ENCODE measurements at places on chromosomes 3 and 15.

GRCh38 chr3:127455541-127456450 lies 134.7 kb downstream of the TPRA1 start:
- peak; percentile 80 for DNase-seq

GRCh38 chr15:75532413-75533250 lies 46.5 kb downstream of the PTPN9 start:
- peak; percentile 54 for DNase-seq

GRCh38 chr3:171284308-171285075 lies 175.7 kb downstream of the TNIK start:
- DNase-seq, result no peak

DNA sequence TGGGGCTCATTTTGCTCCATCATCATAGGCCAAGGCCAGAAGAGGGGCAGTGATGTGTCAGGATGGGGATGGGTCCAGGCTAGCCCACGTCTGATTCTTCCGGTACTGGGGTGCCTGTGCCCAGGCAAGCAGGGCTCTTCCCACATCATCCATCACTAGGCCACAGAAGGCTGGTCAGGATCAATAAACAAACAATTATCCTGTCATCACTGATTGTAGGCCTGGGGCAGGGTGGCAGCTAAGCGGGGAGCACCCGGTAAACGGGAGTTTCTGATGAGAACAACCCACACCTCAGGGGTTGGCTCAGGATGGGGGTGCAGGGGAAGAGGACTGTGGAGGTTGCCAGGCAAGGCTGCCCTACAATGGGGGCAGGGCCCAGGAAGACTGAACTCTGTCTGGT lies 18.1 kb upstream of the CACNA2D2 start:
- DNase-seq, result no peak

DNA sequence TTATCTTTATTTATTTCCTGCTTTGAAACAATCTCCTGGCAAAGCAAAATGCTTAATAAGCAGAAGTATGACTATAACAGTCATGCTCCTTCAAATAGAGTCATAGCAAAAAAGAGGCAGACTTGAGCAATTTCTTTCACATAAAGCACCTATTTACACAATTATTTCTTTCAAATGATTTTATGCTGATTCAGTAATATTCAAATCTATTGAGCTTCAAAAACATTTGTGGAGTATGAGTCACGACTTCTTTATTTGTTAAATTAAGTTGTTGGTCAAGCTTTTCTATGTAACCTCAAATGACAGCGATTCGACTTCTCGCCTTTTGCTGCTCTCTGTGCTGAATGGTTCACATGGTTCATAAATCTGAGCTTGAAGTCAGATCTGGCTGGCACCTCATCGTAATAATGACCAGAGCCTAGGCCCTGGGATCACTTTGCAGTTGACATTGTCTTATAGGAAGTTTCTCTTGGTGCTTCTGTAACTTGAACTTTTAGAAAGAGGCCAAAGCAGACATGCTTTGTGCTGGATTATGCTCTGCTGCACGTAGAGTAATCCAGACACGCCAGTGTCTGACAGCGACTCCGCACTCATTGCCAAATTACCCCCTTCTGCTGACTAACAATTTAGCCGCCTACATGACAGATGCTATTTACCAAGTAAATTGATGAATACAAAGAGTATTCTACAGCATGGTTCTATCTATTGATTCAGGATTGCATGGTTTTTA lies 139.0 kb downstream of the MCTP2 start:
- DNase-seq, result no peak

- DNase-seq, result peak; percentile 19
Observed at GRCh38 chr3:13114811-13115575, 41.8 kb upstream of the IQSEC1 start.

GRCh38 chr3:151316267-151316991 lies at the start of gene GPR87:
GPR87 (minus strand) TSS chr3:151316820; CDS start chr3:151300100, 16,720 bp downstream.
- DNase-seq, result no peak

- peak; percentile 36 for DNase-seq
Observed at GRCh38 chr3:184907681-184908649, 96.0 kb downstream of the VPS8 start.

- peak; percentile 65 for DNase-seq
Observed at GRCh38 chr3:128488991-128489673, 3.9 kb downstream of the GATA2 start.

DNA sequence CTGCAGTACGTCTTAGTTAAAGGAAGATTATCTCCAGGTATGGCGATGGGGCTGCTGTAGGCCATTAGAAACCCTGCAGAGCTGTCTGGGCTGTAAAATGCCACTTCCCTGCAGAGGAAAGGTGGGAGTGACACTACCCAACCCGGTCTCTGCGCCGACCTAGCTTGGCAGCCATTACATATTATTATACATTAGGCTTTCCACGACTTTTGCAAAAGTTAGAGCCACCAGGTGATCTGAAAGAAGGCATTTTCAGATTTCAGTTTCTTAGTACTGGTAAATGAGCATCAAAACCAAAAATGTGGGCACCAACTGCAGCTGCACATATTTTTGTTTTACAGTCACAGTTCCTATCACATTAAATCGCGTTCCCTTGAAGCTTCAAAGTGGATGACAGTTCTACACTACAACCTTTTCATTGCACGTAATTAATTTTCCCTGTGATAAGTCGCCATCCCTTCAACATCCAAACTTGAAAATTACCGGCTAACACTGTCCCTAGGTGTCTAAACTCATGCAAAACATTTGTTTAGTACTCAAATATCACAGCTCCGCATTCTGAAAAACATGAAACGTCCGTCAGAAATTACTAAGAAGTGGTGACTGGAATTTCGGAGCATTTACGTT lies 81.4 kb upstream of the CHD2 start:
- DNase-seq, result no peak

DNA sequence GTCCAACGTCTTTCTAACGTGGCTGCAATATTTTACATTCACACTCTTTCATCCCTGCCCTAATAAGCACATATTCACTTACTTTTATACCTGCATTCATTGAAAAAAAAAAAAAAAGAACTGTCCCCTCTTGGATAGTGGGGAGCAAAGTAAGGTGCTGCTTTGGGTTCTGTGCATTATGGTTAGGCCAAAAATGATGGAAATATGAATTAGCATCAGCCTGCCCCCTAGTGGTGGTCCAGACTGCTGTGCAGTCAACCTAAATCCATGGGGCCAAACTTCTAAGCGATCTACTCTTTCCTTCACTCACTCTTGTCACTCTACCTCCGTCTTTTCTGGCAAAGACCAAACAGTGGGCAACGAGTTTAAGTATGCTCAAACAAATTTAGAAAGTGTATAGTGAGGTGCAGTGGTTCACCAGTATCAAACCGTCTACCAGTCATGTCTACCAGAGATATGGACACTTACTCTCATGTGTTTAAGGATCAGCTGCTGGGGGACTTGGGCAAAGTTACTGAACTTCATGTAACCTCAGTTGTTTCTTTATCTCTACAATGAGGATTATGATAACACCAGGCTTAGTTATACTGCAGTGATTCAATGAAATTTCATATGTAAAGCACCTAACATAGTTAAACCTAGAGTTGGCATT lies 61.5 kb upstream of the GRM7 start:
- peak; percentile 29 for DNase-seq

GRCh38 chr3:155512175-155512866 lies 218.8 kb upstream of the STRIT1 start:
- no peak for DNase-seq

DNA sequence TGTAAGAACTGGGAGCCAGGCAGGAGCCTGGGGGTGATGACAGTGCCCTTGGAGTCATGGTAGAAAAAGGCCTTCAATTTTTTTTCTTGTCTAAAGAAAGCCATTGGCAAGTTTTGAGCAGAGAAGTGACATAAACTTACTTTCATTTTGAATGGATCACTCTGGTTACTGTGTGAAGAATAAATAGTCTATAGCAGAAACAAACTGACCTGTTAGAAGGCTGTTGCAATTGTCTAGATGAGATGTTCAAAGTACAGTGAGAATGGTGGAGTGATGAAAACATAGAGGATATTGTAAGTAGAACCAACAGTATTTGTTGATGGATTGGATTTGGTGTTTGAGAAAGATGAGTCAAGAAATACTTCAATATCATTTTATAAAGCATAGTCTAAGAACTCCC lies 439.9 kb downstream of the TBL1XR1 start:
- no peak for DNase-seq

DNA sequence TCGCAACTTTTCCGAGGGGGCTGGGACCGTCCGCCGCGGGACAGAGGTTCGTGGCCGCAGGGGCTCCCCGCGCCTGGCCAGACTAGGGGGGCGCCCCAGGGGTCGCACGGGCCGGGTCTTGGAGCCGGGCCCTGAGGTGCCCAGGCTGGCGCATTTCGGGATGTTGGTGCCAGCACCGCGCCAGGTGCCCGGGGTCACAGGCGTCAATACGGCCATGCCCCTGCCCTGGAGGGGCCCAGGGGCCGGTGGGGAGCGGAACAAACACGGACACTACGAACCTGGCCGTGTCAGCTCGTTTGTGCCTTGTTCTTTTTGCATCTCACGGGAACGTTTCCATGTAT lies 366 bp downstream of the TM6SF1 start:
- peak; percentile 30 for DNase-seq

DNA sequence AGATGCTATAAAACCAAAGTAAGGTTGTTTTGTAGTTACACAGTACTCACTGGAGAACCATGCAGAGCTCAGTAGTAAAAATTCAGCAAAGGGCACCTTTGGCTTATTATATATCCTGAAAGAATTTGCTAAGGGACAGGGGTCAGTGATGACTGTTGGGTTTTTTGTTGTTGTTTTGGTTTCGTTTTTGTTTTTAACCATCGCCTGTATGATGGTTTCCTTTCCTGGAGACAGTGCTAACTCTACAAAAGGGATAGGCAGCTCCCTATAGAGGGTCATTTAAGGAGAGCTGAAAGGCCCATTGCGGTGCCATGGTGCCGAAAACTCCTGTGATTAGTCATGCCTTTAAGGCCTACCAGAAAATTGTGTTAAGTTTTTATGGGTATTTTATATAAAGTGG lies 118.2 kb upstream of the GOLIM4 start:
- no peak for DNase-seq

GRCh38 chr3:71066849-71067261 lies 516.7 kb downstream of the FOXP1 start:
- peak; percentile 23 for DNase-seq

- no peak for DNase-seq
Observed at GRCh38 chr3:140724856-140725812, 47.3 kb downstream of the TRIM42 start.

DNA sequence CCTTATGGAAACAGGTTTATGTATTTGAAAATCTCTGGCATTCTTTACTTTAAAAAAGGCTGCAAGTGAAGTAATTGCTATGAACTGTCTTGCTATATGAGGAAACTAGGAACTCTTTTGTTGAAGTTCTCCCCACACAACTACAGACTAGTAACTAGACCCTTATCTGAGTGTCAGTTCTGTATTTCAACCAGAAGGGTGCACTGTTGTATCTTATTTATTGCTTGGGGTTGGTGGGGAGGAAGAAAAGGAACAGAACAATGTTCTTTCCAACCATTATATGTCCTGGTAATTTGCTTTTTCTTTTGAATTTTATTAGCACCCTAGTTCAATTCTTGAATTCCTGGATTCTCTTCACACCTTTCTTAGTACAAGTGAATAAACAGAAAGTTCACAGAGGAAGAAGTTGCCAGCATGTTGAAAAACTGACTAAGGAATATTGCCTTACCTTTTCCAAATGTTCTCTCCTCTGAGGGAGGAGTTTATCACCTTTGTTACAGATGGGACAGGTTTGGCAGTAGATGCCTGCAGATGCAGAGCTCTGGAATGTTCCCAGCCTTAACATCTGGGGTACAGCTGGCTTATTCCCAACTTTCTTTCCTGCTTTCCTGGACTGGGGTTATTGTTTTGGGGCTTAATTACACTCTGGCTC lies 162.4 kb upstream of the CFAP20DC start:
- DNase-seq, result no peak

GRCh38 chr3:44468572-44469520 lies 8.6 kb downstream of the ZNF445 start:
- no peak for DNase-seq

DNA sequence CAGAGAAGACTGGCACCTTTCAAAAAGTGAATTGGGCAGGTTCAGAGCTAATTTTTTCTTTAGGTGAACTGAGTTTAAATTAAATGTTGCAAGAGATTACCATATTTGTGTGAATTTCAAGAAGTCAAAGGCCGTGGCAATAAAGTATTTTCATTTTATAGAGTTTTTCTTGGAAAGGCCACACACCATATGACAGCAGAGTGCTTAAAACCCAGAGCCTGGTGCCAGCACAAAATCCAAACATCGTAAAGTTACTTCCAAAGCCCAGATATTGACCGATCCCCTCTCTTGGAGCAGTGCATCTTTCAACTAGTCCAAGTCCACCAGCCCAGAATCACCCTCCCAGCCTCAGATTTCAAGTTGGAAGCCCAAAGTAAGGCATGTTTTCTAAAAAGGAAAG lies 164.5 kb downstream of the VGLL4 start:
- DNase-seq, result no peak

GRCh38 chr3:177830411-177830849 lies 633.1 kb upstream of the TBL1XR1 start:
- DNase-seq, result no peak

DNA sequence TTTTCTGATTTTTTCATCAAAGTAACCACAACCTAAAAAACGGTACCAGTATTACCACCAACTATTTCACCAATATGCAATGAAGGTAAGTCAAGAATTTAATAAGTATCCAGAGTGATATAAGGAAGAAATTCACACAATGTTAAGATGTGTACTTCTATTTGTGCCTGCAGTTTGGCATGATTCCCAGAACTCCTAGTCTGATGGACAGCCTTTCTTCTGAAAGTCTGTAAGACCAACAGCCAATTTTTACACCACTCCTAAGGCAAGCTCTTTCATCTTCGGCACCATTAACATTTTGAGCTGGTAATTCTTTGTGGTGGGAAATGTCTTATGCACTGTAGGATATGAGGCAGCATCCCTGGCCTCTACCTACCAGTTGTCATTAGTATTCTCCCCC lies 108.3 kb downstream of the VPS13C start:
- DNase-seq, result no peak

DNA sequence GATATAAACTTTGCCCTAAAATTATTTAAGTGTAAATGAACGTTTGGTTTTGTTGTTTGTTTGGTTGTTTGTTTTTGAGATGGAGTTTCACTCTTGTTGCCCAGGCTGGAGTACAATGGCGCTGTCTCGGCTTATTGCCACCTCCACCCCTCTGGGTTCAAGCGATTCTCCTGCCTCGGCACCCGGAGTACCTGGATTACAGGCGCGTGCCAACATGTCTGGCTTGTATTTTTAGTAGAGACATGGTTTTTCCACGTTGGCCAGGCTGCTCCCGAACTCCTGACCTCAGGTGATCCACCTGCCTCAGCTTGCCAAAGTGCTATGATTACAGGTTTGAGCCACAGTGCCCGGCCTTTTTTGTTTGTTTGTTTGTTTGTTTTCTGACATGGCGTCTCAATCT lies 87.9 kb upstream of the CHD2 start:
- DNase-seq, result no peak

DNA sequence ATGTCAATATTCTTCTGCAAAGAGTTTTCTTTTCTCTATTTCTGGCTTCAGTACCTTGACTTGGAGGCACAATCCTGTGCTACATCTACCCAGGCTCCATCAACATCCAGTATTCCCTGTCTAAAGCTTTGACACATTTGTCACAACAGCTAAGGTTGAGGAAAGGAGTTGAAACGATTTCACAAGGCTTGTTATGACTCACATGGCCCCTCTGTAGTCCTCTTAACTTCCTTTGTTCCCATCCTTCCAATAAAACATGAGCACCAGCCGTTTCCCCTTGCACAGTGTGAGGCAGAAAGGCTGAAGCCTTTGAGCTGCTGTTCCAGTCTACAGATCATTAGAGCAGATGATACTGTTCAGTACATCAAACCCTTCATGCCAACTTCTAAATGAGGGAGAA lies 163.0 kb upstream of the TMCO5A start:
- no peak for DNase-seq

GRCh38 chr3:67198374-67198773 lies 200.3 kb downstream of the KBTBD8 start:
- no peak for DNase-seq
